Activated effector memory CD4-positive, alpha-beta T cell treated with Interleukin-2 at 50 U/mL for 16 hours (primary cell): ENCODE measurements at places on chromosomes 1 and 21.

DNA sequence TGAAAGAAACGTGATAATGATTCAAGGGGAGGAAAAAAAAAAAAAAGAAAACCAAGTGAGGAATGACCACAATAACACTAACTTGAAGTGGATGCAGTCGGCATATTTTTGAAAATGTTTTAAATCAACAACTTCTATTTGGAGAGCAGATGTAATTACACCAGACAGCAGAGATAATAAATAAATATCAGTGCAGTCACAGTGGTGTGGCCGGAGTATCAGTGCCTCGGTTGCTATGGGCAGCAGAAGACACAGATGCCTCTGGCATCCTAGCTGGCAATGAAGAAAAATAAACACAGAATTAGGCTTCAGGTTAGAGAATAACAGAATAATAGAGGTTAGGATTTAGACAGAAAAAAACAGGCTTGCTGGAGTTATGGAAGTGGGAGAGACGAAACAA is 888.3 kb downstream of the LTN1 start:
- no peak for DNase-seq

- DNase-seq: no peak
These were observed 192.0 kb downstream of the SDCCAG8 start for GRCh38 chr1:243447844-243448243.

DNA sequence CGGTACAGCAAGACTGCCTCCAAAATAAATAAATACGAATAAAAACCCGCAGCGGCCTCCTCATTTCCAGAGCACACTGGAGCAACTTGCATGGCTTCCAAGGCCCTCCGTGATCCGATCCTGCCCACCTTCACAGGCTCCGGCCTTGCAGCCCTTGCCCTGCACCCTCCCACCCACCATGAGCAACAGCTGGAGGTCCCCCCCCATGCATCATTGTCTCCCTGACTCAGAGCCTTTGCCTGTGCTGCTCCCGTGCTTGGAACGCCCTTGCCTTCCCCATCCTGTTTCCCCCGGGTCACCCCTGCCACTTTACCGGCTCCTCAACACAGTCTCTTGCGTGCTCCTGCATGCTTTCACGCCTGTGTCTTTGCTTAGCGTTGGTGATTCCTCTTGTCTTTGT is 71.0 kb upstream of the ANGPTL1 start:
- DNase-seq: no peak

- no peak for DNase-seq
These were observed 38.8 kb downstream of the NPHP4 start for GRCh38 chr1:5953386-5953785.

- no peak for DNase-seq
These were observed 68.0 kb downstream of the ADAMTS1 start for GRCh38 chr21:26777166-26777565.

- no peak for DNase-seq
These were observed 91.1 kb upstream of the UBE2U start for GRCh38 chr1:64112281-64112680.

- peak; percentile 4 for DNase-seq
These were observed 9.6 kb downstream of the ACKR1 start for GRCh38 chr1:159214149-159214760.

DNA sequence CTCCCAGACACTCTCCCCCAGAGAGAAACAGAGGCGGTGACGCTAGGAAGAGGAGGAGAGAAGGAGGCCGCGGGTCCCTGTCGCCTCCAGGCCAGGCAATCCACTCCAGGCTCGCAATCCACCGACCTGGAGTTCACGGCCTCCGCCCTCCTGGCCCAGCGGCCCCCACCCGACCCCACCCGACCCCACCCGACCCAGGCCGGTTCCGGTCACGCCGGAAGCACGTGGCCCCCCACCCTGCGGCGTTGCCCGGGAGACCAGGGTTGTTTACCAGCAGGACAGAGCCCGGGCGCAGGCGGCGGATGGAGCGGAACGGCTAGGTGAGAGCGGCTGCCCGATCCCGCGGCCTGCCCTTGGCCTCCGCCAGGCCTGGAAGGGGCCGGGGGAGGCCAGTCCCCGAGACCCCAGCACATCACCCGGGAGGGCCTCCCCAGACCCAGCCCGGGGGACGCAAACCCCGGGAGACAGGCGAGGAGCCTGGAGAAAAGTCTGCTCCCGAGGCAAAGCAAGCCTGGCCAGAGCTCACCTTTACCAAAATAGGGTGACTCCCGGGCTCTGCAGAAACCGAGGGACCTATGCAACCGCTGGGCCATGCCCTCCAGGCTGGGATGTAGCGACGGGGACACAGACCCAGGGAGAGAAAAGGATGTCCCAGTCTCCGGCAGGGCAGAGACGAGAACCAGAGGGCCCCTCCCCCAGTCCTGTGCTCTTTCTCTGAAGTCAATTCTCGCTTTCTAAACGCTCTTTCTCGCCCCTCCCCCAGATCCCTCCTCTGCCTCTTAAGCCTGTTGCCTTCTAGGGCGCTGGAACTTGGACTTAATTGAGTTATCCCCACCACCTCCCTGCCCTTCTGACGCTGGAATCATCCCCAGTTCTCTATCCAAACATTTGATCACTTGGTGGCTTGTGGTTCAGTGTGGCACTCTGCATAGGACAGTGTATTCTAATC is at the start of the genes PLA2G2C and UBXN10:
Gene PLA2G2C, minus strand, starts transcription at position 685 of the 949 bp plus-strand sequence. CDS start 9,155 bp downstream, outside the sequence.
Gene UBXN10, plus strand, starts transcription at position 263 of the 949 bp plus-strand sequence. CDS start 4,466 bp downstream, outside the sequence.
- DNase-seq: peak; percentile 18

- DNase-seq: no peak
These were observed 3.6 kb downstream of the ADGRL2 start for GRCh38 chr1:81804312-81804711.

DNA sequence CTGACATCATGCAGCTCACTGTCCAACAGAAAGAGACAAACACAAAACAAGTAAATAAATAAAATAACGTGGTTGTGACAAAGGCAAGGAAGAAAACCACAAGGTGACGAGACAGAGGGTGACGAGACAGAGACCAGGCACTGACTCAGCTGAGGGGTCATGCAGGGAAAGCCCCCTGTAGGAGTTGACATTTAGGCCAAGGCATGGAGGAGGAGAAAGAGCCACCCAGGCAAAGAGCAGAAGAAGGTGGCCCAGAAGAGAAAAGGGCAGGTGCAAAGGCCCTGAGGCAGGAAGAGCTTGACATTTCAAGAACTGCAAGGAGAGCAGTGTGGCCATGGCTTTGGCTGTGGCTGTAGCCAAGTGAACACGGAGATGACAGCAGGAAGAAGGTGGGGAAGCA is 65.1 kb upstream of the ID3 start:
- no peak for DNase-seq

GRCh38 chr1:78070758-78071157 is 25.0 kb downstream of the GIPC2 start:
- DNase-seq: no peak

- DNase-seq: peak; percentile 20
These were observed 138.6 kb upstream of the JUN start for GRCh38 chr1:58922302-58923089.

GRCh38 chr1:155254714-155255242 is 505 bp downstream of the ENTREP3 start:
- DNase-seq: no peak

- no peak for DNase-seq
These were observed 29.3 kb upstream of the PCP4 start for GRCh38 chr21:39837861-39838359.

DNA sequence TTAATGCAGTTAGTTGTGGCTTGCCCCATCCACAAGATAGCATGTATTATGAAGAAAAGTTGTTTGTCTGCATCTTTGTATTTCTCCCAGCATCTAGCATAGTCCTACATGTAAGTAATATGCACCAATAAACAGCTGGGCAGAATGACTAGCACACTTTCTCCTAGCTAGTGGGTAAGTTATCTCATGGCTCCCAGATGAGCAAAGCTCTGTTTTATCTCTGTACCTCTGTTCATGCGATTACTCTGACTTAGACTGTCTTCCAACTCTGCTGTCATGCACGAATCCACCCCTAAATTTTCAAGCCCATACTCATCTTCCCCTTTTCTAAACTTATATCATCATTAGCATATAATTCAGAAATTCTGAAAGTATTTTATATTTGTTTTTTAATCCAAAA is 37.5 kb upstream of the KCTD3 start:
- no peak for DNase-seq

GRCh38 chr1:8864713-8865344 is 13.7 kb downstream of the ENO1 start:
- no peak for DNase-seq

GRCh38 chr1:57234459-57234858 is 189.4 kb downstream of the DAB1 start:
- no peak for DNase-seq
